ENCODE measurements at places on chromosomes 4 and X. TPM values are rescaled to one million over a fixed set of nuclear protein-coding genes. Genes with fewer than 3 reads are reported as not detected.

GRCh38 chr4:165415910-165416309 lies 37.1 kb downstream of the CPE start:
- no peak for DNase-seq

- DNase-seq = no peak
Measured at GRCh38 chr4:168803732-168804131, 206.3 kb downstream of the CBR4 start.

- no peak for DNase-seq
Measured at GRCh38 chr4:18366892-18367291, 345.3 kb upstream of the LCORL start.

GRCh38 chrX:1165535-1166196 lies 46.8 kb downstream of the CRLF2 start:
- no peak for DNase-seq

DNA sequence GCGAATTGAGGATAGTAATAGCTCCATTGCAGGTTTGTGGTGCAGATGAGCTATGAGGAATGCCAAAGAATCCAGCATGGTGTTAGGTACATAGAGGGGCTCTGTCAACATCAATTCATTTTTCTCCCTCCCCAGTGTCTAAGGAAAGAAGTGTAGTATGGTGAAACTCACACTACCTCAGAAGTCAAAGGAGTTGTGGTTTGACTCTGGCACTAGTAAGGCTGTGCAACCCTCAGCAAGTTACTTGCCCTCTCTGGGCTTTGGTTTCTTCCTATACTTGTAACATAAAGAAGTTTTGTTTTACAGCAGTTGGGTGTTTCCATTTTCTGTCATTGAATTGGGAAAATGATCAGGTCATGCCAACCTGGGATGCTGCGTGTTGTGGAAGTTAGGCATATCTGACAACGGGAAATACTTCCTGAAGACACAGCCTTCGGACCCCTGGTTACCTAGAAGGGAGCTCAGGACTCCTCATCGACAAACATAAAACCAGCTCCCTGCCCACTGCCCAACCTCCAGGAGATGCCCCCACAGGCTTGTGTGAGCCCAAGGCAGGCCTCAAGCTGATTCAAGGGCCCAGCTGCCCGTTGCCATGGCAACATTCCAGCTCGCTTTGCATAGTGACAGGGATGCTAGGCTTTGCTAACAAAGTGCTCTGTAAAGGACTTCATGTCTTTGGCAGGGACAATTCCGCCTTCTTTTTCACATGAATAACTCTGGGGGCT lies 71.4 kb downstream of the RTL5 start:
- no peak for DNase-seq

DNA sequence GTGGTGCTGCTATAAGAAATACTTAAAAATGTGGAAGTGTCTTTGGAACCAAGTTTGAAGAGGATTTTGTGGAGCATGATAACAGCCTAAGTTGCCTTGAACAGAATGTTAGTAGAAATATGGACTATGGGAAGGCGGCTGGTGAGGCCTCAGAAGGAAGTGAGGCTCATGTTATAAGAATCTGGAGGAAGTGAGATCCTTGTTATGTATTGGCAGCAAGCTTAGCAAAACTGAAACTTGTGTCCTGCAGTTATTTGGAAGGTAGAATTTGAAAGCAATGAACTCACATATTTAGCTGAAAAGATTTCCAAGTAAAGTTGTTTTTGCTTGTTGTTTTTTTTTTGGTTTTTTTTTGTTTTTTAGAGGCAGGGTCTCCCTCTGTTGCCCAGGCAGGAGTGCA lies 13.6 kb upstream of the MED14 start:
- DNase-seq = no peak

DNA sequence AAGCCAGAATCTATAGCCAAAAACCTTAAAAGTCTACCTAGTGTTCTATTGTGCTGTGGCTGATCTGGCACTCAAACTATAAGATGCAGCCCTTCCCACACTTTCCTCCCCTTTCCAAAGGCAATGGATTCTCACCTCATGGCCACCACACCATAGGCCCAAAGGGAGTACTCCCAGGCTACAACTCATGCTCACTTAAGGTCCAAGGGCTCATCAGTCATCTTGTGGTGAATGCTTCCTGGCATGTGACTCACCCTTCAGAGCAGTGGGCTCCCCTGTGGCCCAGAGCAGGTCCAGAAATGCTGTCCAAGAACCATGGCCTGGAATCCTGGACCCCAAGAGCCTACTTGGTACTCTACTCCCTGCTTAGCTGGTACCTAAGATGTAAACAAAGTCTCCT lies 181.0 kb downstream of the CHRDL1 start:
- no peak for DNase-seq

DNA sequence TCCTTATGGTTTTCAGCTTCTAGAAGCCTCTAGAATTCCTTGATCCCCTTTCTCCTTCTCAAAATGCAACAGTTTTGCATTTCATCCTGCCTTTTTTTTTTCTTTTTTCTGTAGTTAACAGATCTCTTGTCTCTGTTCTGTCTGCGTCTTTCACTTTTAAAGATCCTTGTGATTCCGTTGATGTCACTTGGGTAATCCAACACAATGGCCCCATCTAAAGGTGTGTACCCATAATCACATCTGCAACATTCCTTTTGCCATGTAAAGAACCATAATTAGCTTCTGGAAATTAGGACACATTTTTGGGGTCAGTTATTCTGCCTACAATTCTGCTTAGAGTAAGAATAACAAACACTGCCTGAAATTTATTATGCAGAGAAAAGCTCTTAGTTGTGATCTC lies 1180.9 kb upstream of the ADGRL3 start:
- no peak for DNase-seq

DNA sequence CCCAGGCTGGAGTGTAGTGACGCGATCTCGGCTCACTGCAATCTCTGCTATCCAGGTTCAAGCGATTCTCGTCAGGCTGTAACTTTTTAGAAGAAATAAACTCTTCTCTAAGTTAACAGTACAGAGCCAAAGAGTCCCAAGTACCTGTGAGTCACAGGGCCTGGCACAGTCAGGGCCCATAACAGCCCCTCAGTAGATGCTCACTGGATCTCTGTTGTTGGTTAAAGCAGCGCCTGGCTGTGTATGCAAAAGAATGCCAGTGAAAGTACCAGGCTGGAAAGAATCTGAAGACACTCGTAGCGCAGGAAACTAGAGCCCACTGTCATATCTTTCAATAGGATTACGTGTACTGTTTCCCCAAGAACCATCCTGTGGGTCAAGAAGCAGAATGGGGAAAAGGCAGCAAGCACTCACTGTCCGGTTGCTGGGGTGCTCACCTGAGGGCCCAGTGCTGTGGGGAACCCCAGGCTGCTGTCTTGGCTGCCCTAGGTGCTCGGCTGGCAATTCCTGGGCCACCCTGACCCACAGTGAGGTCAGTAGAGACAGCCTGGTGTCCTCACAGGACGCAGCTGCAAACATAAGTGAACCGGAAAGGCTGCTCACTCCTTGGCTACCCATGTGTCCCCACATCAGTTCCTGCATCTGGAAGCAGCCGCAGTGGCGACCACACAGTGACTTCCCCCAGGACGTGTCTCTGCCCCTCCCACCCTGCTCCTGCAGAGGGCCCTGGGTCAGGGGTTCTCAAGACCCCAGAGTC lies 3.1 kb upstream of the SLBP start:
- DNase-seq = no peak

DNA sequence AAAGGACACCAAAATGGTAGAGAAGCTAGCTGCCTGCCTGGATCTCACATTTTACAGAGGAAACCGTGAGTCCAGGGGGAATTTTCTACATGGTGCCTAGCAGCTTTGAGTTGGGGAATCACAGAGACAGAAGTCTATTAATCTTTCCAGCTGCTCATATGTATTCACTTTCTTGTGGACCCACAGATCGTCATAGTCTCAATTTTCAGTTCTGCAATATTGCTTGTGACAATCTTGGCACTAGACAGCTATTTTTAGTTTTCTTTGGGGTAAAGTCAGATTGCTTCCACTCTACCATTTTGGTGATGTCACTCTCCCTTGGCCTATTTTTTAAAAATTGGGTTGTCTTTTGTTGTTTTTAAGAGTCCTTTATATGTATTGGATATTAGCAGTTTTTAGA lies 233.4 kb upstream of the STK26 start:
- DNase-seq = no peak

DNA sequence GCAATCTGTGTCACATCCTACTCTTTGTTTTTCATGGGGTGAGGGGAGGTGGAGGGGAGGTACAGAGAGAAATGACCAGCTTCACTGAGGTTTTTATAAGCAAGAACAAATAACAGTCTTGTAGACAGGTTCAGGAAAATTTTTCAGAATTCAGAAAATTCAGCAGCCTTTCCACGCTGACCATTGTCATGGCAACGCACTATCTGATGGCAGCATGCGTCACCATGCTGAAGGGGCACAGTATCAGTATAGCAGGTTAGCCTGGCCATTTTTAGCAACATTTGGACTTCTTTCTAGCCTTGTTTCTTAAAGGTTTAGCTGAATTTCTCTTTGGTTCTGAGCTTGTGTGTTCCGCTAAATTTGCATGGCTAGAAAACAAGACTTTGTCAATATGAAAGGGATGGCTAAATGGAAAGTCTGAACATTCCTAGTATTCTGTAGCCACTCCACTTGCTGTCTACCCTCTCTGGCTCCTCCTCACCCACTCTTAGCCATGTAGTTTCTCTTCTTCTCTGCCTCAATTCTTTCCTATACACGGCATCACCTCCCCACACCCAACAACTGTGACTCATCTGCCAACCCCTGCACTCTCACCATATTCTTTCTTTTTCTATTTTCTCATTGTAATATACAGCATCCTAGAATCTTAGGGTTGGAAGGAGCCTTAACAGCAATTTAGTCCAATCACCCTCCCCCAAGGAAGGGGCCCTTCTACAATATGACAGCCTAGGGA lies 42.7 kb upstream of the CITED1 start:
- DNase-seq = no peak

DNA sequence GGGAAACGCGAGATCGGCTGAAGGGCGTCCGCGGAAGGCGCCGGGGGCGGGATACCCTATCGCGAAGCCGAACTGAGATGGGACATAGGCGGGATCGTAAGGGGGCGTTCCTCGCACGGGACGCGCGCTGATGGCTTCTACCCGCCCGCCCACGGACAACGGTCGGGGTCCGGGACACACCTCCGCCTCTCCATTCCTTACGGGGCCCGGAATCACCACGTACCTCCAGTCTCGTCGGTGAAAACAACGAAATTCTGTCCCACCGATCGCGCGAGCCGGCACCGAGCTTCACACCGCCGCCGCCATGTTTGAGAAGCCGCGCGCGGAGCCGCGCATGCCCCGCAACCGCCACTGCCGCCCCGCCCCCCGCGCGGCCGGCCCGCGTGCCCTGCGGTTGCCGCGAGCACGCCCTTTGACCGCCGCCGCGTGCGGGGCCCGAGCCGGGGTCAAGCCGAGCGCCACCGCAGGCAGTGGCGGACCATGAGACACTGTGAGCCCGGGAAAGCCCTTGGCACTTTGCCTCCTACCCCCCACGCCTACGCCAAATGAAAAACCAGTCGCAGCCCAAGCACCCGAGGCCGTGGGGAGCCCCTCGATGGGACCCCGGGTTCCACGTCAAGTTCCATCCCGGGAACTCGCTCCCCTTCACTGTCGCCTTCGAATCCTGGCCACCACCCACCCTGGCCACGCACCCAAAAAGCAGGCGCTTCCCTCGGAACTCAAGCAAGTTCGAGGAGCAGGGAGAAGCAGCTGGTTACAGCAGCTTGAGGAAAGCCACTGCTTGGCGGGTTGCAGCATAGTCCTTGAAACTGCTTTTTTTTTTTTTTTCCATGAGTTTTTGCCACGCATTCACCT lies at the start of gene SCML2:
SCML2 (minus strand) TSS at position 320 of the 855 bp plus-strand sequence. CDS start 20,617 bp downstream, outside the sequence.
- peak; percentile 16 for DNase-seq

GRCh38 chrX:30568136-30568535 lies 9.4 kb downstream of the TASL start:
- no peak for DNase-seq

DNA sequence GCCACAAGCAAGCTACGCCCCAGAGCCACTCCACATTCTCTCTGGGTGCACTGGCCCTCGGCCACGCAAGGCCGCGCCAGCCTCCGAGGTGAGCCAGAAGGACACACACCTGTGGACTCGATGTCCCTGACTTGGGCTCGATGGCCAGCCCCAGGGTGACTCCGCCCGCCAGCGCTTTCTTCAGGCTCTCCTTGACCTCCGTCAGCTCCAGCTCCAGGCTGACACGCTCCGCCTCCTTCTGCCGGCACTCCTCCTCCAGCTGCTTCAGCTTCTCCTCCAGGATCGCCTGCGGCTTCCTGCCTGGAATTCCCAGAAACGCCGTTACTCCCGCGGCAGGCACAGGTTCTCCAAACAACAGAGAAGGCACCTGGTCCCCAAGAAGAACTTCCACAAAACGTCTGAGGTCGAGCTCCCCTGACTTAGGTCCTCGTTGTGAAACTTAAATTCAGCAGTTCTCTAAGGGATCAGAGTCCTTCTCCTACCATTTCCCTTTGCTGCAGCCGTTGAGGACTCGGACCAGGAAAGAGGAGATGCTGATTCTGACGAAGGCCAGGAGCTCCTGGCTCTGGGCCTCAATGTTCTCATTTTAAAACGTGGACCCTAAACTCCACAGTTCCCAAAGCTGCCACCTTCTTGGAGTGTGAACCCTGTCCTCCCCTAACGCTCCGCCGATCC lies 166.8 kb downstream of the AFAP1 start:
- DNase-seq = no peak

DNA sequence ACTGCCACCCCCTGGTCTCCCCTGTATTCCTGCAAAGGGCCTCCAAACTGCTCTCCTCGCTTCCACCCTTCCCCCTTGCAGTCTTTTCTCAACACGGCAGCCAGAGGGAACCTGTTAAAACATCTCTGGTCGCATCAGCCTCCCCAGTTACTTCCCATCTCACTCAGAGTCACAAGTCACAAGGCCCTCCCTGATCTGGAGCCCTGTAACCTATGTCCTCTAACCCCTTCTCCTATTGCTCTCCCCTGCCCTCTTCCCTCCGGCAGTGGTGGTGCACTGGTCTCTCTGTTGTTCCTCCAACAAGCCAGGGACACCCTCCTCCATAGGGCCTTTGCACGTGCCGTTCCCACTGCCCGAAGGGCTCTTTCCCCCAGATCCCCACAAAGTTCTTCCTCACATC lies 73.2 kb downstream of the SH3KBP1 start:
- DNase-seq = no peak

DNA sequence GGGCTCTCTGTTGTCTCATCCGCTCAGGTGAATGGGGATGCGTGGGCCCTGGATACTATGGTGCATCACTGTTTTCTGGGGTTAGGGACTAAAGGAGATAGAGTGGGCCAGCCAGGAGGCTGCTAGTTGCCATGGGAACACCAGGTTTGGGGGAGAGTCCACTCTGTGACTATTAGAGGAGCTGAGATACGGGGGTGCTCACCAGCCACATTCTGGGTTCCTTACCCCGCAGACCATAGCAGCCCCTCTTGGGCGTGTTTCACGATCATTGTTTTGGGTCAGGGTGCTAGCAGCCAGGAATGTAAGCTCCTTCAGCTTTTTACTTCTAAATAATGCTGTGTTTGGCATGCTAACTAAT lies 4.6 kb downstream of the EFNB1 start:
- DNase-seq = no peak

DNA sequence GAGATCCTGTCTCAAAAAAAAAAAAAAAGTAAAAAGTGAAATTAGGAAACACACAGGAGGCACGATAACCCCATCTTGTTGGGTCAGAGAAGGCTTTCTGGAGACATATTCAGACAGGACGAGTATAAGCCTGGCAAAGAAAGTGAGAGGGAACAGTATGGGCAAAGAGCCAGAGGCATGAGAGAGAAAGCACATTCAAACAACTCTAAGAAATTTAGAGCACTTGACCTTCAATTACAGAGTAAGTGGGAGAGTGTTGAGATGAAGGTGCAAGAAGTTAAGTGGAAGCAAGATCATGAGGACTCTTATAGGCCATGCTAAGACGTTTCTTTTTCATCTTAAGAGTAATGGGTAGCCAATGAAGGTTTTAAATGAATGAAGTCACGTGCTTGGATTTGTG lies 70.4 kb downstream of the ELOVL6 start:
- DNase-seq = no peak

Gene TMEM154
- total RNA-seq = 10.0 TPM

Gene CXCL3
- not detected for total RNA-seq

Gene SGMS2
- total RNA-seq = not detected

Gene NSUN7
- 0.35 TPM for total RNA-seq

Gene GIMD1
- not detected for total RNA-seq
